ENCODE measurements at places on chromosomes 6 and 20.

- DNase-seq = no peak
Measured at GRCh38 chr6:11604215-11604614, 66.7 kb downstream of the TMEM170B start.

DNA sequence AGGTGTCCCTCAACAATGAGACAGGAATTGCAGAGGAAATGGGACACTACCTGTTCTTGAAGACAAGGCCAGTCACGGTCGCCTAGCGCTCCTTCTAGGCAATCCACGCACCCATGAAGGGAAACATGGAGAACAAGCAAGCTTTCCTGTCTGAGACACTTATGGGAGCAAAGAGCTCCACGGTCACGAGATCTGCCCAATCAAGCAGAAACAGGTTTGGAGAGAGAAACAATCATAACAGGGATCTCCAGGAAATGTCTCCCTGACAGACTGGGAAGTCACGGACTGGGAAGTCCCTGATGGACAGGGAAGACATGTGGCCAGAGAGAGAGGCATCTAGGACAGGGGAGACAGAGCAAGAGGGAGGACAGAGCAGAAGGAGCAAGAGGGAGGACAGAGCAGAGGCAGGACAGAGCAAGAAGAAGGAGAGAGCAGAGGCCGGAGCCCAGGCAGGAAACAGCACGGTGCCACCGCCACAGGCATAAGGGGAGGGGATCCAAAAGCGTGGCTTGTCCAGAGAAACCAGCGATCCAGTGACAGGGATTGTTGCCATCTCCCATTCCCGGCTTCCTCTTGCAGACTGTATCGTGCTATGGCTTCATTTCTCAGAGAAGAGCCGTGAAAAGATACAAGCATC lies 167.8 kb upstream of the ZNF337 start:
- DNase-seq = no peak

DNA sequence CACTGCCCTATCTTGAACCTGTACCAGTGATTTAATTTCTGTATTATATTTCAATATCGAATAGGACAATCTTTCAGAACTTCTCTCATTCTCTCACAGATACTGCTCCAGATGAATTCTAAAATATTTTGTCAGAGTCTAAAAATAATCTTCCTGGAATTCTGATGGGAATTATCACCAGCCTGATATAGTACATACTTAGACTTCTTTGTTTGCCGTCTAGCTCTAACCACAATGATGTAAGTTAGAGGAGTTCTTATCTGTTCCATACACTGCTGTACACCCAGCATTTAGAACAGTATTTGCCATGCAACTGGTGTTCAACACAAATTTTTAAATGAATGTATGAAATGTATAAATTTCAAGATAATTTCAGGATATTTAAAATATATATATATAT lies 1.3 kb upstream of the HUS1B start:
- no peak for DNase-seq

- DNase-seq = no peak
Measured at GRCh38 chr6:1770968-1771723, 161.4 kb downstream of the FOXC1 start.

- DNase-seq = no peak
Measured at GRCh38 chr20:33474097-33474873, 15.6 kb upstream of the CBFA2T2 start.

DNA sequence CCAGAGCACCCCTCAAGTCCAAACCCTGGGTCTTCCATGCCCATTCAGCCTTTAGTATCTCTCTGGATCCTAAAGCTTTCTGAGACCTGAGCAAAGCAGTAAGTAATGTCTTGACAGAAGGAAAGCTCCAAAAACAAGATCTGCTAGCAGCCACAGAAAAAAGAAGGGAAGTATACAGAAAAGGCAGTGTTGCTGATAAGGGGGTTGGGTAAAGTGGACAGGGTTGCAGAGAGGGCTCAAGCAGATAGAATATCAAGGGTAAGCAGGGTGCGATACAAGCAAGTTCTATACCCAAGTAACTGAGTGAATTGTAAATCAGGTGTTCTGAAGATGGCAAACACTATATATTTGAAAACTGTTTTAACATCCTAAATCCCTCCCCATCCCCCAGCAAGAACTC lies 113.4 kb upstream of the CARMIL1 start:
- DNase-seq = no peak

DNA sequence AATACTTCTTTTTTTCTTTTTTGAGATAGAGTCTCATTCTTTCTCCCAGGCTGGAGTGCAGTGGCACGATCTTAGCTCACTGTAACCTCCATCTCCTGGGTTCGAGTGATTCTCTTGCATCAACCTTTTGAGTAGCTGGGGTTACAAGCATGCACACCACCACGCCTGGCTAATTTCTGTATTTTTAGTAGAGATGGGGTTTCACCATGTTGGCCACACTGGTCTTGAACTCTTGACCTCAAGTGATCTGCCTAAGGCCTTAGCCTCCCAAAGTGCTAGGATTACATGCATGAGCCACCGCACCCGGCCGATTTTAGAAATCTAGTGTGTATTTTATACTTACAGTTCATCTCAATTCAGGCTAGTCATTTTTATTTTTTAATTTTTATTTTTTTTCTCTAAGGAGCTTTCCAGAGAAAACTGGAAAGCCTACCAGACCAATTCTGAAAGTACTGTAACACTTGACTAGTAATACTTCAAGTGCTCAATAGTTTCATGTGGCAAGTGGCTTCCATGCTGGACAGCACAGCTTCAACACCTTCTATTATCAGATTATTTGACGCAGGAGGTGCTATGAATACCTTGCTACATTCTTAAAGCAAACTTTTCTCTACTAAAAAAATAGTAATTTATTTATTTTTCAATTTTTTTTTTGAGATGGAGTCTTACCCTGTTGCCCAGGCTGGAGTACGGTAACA lies 25.0 kb downstream of the POLR1C start:
- no peak for DNase-seq

- DNase-seq = peak; percentile 16
Measured at GRCh38 chr20:8602389-8603116, 466.3 kb upstream of the PLCB4 start.

DNA sequence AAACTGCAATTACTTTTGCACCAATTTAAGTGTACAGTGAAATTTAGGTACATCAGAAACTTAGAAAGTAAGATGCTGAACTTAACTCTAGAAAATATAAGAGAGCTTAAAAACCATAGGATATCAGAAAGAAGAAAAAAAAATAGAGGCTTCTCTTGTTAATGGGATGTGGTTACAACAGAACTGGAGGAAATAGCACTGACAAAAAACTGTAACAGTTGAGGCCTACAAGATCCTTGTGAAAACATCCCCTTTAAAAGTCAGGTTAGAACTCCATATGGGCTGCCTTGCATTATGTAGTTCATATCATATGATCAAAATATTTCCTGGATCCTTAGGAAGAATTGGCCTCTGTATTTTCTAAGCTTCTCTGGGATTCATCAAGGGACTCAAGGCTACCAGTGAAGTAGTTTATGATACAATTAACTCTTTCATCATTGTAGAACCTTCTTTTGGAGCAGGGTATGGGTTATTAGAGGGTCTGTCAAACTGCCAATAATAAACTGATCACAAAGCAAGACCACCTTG lies 24.8 kb downstream of the MTCL3 start:
- DNase-seq = no peak

- no peak for DNase-seq
Measured at GRCh38 chr20:33159713-33160112, 8.2 kb upstream of the BPIFA2 start.

DNA sequence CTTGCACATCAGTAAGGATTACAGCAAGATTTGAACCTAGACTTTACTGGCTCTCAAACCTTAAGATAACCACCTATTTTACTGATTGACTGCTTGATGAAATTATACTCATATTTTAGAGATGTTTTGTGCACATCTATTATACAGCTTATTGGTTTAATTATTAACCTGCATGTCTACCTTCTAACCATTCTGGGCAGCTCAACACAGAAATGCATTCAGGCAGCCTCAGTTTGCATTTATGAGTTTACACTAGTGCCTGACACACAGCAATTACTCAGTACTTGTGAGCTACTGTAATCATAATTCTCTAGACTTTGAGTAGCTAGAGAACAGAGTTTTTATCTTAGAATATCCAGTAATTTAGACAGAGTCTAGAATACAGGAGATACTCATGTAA lies 273.9 kb upstream of the THEMIS start:
- DNase-seq = no peak

DNA sequence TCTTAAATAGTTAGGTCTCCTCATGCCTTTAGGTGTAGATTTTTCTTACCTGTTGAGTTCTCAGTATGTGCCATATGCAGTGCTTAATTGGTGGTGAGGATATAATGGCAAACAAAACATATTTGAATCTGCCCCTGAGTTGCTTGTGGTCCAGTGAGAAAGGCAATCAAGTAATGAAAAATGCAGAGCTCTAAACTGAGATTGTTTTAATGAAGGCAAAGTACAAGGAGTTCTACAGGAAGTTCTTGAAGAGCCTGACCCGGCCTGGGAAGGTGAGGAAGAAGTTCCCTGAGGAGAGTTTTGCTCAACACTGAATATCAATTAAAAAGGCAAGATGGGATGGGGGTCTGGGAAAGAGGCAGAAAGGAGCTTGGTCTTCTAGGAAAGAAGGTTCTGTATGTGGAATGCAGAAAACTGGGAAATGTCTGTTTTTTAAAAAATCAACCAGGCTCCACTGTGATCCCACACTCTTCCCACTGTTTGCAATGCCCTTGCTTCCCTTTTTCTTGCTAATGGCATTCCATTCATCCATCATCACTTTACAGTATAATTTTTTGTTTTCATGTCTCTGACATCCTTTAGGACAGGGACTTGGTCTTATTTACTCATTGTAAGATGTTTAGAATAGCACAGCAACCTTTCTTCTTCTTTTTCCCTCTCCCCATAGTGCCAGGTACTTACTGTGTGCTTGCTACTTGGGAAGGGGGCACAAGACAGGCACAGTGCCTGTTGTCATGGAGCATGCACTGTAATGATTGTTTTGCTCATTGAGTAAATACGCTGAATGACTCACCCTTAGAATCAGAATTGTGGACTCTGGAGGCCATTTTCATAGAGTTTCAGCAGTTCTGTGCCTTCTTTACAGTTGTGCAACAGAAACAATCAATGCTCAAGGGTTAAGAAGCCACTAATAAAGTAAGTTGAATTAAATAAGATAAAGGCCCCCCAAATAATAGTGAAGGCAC lies 64.3 kb downstream of the ANKS1A start:
- no peak for DNase-seq

DNA sequence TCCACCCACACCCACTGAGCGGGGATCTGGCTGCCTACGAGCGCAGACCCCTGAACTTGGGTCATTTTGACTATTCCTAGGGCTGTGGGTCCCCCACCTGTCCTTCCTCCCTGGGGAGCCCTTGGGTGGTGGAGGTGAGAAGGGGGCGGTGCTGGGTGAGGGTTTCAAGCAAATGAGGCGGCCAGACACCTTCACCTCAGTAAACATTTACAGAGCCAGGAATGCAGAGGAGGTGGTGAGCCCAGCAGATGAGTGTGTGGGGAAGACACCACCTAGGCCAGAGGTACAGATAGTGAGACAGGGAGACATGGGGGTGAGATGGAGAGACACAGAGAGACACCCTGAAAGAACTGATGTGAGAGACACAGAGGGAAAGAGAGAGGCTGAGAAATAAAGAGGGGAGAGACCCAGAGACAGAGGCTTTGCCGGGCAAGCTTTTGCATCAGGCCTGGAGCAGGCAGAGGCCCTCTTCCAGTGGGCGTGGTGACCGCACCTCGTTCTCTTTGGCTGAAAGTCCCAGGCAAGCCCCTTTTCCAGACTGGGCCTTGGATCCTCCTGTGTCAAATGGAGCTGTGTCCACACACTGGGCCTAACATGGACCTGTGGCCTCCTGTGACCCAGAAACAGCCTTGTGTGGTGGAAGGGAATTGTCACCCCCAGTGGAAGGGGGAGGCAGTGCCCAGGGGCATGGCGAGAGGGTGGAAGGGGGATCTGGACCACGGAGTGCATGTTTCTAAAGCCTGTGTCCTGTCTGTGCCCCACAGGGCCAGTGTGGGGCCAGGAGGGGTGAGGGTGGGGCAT lies 29.7 kb downstream of the CEBPB start:
- no peak for DNase-seq

DNA sequence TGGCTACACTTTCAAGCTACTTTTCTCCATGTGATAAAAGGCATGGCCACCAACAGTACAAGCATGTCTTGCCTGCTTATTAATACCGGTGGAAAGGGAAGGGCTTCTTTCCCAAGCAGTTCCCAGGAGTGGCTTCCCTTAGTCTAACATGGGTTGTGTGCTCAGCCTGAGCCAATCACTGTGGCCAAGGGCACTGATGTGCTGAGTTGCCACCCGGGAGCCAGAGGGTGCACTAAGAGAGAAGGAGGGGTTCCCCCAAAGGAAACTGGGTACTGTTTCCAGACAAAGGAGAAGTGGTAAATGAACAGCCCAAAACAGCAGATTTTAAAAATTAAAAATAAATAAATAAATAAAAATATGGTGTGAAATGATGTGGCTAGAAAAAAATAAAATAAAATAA lies 68.5 kb downstream of the BANF2 start:
- DNase-seq = no peak

DNA sequence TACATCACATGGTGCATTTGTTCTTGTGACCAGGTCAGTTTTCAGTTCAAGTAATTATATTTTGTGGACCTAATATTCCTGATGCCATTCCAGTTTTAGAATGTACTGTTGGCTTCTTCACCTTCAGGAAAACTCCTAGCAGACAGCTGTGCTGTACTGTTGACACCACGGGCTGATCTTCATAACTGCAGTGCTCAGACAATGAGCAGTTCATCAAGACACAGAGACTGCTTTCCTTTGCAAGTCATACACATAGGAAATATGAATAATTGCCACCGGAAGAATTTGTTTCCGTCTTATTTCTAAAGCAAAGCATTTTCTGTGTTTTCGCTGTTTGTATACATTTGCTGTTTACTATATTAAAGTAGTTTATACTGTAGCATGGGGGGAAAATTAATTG lies 89.8 kb downstream of the C6orf118 start:
- DNase-seq = no peak

- no peak for DNase-seq
Measured at GRCh38 chr6:93322651-93323050, 96.7 kb downstream of the EPHA7 start.

DNA sequence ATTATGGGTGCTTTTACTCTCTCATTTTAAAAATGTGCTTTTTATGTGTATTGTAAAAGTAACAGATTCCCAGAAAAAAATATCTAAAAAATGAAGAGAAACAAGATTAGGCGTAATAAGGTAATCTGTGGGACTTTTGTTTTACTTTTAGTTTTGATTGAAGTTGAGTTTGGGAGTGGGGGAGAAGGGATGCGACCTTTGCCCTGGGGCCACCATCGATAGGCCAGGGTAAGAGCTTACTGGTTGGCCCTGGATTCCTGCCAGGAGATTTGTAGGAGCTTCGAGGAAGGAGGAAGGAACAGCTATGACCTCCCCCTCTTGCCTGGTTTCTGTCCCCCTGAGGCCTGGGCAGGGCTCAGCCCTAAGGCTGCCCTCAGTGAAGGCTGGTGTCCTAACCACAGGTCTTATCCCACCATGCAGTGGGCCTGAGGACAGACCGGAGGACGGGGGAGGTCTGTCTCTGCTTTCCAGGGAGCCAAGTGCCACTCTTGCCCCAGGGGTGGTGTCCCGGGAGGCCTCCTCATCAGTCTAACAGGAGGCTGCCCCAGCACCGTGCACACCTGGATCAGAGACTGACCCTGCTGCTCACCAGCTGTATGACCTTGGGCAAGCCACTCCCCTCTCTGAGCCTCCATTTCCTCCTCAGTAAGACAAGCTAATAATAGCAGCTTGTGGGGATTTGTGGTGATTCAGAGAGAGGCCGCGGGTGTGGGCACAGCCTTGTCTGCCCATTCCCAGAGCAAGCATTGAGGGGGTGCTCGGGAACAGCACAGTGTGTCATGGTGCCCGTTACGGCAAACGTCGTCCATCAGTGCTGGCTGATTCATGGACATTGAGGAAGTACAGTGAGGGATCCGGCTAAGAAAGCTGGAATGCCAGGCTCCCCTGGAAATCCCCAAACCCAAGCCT lies 21.2 kb downstream of the TGM2 start:
- no peak for DNase-seq

GRCh38 chr6:148990403-148990802 lies 243.6 kb downstream of the UST start:
- no peak for DNase-seq
